ENCODE measurements at places on chromosomes 7 and 10.

DNA sequence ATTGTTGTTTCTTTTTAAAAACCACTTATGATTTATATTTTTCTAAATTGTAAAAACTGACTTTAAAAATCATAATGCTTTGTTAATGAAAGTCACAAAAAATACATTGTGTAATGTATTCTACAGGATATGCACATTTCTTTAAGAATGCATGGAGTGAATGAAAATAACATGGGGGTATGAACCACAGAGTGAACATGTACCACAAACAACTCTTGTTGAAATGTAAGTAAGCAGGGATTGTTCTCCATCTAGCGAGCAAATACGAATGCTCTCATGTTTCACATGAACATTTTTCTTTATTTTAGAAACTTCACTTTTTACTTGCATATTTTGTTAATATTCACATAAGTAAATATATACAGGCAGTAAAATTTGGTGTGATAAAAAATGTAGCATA is 35.6 kb upstream of the LAMB4 start:
- DNase-seq: no peak

GRCh38 chr10:29554660-29555059 is 80.1 kb downstream of the SVIL start:
- DNase-seq: no peak

DNA sequence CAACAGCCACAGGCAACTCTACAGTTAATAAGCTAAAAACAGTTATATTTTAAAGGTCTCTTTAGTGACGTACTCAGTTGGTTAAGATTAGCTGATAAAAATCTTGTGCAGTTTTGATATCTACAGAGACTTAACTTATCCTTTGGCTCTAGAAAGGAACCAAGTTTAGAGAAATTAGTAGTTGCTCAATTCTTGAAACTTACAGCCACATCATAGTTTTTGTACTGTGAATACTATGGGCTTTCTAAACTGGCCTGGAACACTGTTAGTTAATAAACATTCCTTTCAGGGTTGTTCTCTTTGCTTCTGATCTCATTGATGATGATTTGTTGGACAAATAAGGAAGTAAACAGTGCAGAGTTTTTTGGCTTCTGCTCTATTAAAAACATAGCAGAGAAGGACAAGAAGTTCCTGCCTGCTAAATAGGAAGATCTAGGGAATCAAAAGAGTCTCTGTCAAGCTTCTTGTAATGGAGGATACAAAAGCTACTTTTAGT is 73.1 kb downstream of the MKLN1 start:
- DNase-seq: no peak

GRCh38 chr10:71838264-71839211 is 12.5 kb downstream of the PSAP start:
- no peak for DNase-seq

GRCh38 chr7:123242467-123243092 is 42.8 kb upstream of the SLC13A1 start:
- no peak for DNase-seq

GRCh38 chr10:29559996-29560395 is 74.8 kb downstream of the SVIL start:
- DNase-seq: no peak

DNA sequence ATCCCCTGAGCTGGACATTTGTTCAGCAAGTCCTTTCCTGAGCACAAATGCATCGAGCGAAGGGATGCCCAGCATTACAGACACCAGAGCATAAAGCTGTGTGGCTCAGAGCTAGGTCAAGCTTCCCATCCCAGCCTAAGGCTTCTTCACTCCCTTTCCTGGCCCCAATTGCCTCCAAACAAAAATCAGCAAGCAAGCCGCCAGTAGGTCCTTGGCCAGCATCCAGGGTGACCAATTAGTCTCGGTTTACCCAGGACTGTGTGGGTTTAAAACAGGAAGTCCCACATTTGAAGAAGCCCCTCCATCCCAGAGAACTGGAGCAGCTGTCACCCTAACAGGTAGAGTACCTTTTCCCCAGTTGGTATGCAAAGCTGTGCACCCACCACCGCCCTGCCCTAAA is 51.2 kb downstream of the PRKAG2 start:
- no peak for DNase-seq

DNA sequence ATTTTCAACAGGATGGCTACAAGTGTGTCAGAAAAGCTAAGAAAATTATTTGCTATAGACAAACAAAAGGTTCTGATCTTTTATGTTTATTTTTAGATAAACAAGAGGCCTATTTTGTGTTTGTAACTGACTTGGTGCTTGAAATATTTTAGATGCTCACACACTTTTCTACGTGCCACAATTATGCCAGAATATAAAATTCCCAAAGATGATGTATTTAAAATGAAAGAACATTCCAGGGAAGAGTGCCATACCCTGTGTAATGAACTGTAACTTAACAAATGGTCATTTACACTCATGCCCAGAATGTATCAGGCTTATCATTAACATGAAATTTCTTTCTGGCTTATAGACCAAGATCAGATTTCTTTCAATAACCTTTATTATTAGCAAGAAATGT is 144.9 kb upstream of the MTPN start:
- no peak for DNase-seq

GRCh38 chr7:80719261-80719660 is 80.8 kb downstream of the CD36 start:
- no peak for DNase-seq

GRCh38 chr10:86293396-86293791 is 73.2 kb downstream of the GRID1 start:
- no peak for DNase-seq

DNA sequence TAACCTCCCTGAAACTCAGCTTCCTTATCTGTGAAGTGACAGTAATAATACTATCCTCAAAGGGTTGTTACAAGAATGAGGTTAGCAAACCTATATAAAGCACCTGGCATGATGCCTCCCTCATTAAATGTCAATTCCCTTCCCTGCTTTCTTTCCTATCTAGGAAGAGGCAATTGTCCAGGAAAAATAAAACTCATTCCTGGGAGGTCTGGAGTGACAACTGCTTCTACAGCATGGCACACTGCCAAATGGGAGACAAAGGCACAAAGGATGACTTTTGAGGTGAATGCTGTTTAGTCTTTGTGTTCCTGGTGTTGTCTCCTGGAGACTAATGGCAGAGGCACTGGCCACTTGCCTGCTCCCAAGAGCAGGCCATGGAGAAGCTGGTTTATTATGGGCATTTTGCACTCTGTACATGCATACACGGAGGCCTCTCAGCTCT is 32.2 kb upstream of the PDE1C start:
- no peak for DNase-seq

DNA sequence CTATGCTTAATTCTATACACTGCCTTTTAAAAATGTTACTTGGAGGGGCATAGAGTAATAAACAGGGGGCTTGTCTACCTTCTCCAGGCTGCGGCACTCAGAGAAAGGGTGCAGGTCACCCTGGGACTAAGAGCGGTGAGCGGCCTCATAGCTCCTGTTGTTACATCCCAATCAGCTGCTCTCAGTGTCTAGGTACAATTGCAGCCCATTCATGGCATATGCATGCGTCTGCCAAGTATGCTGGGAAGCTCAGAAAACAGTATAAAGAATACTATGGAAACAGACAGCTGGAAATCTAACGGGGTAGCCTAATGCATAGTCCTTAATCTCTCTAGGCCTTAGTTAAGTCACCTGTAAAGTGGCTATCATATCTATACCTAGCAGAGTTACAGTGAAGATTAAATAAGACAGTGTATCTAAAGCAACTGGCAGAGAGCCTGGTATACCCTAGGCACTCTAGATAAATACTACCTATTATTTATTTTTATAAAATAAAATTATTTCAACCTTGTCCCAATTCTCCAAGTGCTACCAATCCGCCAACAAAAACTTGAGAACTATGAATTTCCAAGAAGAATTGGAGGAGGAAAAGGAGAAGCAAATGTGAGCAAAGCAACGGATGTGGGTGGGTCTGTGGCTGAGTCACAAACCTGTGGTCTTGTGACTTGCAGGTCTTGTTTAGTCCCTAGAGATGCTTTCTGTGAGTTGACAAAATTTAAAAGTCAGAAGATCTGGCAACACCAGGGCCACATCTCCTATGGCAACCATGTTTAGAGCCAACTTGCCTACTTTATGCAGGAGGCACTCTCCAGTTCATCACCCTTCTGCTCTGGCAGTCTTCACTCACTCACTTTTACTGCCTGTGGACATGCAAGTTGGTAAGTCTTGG is 183.0 kb downstream of the RAPGEF5 start:
- no peak for DNase-seq

All from activated T-cell treated with anti-CD3 and anti-CD28 coated beads, Interleukin-2, amount 50 U/mL, for 24 hours (primary cell).